ENCODE measurements at places on chromosomes 7 and 10.

DNA sequence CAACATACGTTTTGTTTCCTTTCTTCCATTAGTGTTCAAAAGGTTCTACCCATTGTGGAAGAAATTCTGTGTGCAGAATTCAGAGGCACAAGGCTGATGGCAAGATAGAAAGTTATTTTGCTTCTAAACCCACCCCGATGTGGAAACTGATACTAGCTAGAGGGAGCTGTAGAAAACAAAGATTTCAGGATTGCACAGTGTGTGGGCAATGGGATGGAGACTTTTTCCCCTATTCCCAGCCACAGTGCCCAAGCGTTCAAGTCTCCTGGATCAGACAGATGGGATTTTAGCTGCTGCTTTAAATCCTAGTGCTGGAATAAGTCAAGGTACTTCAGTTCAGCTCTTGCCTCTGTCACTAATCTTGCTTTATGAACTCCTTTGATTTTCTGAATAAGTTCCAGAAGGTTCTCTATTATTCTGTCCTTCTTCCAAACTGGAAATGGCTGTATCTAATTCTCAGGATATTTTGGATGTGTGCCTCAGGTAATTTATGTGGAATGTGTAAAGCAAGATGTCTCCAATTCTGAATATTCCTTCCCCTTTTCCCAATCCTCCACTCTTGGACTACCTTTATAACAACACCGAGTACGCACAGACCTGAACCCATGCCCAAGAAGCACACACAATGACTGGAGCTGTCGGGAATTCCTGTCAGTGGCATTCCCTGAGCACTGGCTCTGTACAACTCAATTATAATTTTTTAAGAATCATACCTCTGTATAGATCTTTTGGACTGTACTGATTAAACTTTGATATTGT lies 473.0 kb downstream of the PLXDC2 start:
- DNase-seq, result no peak

GRCh38 chr10:120715171-120715570 lies 136.0 kb upstream of the WDR11 start:
- no peak for DNase-seq

DNA sequence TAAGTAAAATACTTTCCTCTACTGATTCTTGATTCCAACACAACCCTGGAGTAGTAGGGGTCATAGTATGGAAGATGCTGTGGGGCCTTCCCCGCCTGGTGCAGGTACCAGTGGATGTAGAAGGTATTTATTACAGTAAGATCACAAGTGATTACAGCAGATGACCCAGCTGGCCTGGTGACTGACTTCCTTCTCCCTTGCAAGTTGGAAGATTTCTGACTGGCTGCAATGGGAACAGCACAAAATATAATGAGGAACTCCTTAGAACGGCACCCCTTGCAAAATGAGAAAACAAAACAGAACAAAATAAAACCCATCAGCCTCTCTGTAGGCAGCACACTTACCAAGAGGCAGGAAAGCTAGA lies 61.7 kb upstream of the TARP start:
- DNase-seq, result no peak

DNA sequence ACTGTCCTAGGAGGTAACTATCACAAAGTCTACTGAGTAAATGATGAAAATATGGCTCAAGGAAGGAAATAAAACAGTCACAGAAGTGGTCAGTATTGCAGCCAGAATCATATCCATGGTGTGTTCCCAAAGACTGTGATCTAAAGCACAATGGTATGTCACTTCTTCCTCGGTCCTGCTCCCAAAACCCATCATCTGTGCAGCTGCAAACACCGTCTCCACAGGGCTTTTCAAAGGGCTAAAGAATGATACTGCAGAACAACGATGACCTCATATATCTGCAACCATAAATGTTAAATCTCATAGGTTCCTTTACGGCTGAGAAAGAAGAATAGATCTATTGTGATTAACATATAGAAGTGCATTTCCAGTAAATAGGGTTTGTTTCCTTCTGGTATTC lies 465.0 kb downstream of the GRID1 start:
- DNase-seq, result no peak

DNA sequence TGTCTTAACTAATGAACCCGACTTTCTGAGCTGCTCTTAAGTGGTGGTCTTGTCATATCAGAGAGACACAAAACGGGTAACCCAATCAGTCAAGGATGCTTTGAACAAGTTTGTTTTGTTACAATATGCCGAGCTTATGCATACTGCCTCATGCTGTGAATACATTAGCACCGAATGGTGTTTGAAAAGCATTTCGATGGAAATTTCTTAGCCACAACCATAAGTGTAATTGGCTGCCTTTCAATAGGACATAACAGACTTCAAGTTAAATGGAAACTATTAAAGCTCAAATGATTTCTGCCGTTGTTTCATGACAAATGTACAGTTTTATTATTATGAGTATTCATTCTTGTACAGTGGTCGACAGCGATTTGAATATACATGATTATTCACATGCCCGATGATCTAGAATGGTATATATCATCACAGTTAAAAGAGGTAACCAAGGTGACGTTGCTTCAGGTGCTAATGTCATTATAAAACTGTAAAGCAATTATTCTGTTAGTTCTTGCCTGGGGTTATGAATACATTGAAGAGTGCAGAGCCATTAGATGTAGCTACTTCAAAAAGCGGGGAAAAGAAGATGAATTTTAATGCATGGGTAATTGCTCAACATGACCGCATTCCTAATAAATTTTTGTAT lies 118.8 kb downstream of the EBF3 start:
- DNase-seq, result no peak

DNA sequence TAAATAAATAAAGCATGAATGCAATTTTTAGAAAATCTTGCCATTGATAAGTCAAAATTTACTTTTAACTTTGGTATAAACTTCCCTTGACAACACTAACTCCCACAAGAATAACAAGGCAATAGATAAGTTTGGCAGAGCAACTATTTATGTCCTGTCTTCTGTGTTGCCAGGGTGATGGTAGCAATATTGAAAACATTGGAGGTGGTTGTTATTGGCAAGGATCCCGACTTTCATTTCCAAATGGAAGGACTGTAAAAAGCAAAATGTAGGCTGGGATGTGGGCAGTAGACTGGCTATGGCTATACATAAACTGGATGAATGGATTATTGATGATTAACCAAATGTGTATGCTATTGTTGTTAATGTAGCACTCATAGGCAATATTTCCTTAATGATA lies 134.9 kb upstream of the CACNA2D1 start:
- DNase-seq, result no peak

DNA sequence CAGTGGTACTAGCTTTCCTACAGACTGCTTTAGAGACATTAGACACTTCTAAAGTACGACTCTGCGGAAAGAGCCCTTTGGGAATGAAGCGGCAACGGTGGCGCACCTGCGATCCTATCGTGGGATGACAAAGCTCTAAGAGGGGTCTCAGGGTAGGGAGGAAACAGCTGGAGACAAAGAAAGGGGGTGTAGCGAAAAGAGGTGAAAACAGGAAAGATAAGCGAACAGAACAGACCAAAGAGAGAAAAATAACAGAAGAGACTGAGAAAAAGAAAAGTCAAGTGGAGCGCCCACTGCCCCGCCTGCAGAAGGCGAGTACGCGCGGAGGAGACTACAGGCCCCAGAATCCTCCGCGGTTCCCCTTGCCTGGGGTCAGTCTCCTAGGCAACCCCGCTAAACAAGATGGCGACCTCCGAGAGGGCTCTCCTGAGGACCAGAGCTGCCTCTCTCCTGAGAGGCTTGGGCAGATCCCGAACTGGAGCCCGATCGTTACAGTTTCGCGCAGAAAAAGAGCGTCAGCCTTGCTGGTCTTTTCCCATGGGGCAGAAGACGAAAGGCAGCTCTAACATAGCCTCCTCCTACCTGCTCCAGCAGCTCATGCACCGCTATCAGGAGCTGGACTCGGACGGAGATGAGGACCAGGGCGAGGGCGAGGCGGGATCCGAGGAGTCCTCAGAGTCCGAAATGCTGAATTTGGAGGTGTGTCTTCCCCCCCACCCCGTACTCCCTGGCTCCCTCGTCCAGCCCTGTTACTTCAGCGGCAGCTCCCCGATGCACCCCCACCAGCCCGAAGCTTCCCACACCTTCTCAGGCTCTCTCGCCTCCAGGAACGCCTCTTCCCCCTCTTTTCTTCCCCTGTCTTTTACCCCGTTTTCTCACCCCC lies at the start of gene LRGUK:
Gene LRGUK (plus strand): TSS at position 375 of the 883 bp plus-strand sequence. CDS start 28 bp downstream, at position 403.
- peak; percentile 82 for DNase-seq

- no peak for DNase-seq
Measured at GRCh38 chr10:84846658-84847316, 518.4 kb downstream of the CCSER2 start.

GRCh38 chr10:128147669-128148068 lies 21.4 kb upstream of the MKI67 start:
- no peak for DNase-seq

GRCh38 chr7:78179211-78179610 lies 380.6 kb downstream of the PHTF2 start:
- DNase-seq, result no peak

- DNase-seq, result peak; percentile 38
Measured at GRCh38 chr10:123135415-123136141, at the start of gene HMX3. TSS of gene HMX3 (plus strand) at chr10:123135970. CDS start at chr10:123136051, 81 bp downstream.

- peak; percentile 60 for DNase-seq
Measured at GRCh38 chr7:130350945-130351790, 6.6 kb downstream of the CPA5 start.

DNA sequence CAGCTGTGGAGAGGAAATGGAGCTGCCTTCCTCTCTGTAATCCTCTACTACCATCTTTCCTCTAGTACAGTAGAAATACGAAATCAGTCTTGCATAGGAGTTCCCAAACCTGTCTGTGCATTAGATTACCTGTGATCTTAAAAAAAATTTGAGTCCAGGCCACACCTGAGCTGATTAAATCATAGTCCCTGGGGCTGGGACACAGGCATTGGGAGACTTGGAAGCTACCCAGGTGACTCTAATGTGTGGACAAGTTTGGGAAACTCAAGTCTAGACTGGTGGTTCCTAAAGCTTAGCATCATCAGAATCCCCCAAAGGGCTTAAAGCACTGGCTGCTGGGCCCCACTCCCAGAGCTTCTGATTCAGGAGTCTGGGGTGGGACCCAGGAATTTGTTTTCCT lies 152.7 kb upstream of the GLI3 start:
- DNase-seq, result no peak

DNA sequence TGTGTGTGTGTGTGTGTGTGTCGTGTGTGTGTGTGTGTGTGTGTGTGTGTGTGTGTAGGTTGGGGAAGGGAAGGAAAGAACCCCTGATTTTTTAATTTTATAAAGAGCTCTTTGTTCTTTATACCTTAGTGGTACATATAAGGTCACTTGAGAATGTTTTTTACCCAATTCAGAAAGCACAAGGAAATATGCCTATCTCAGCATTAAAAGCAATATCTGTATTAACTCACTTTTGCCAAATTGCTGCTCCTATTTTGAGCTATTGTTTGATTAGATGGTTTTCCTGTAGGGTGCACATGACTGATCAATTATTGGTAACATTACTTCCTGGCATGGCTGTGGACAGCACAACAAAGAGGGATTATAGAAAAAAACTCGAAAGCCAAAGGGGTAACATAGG lies 60.5 kb downstream of the SEMA3D start:
- DNase-seq, result no peak

GRCh38 chr7:7231000-7231399 lies 48.7 kb downstream of the C1GALT1 start:
- no peak for DNase-seq

GRCh38 chr7:131219312-131220041 lies 108.2 kb upstream of the MKLN1 start:
- no peak for DNase-seq

- no peak for DNase-seq
Measured at GRCh38 chr7:123051916-123052315, 56.4 kb upstream of the TAS2R16 start.

GRCh38 chr7:20393021-20393610 lies 62.4 kb downstream of the ITGB8 start:
- peak; percentile 16 for DNase-seq

- no peak for DNase-seq
Measured at GRCh38 chr10:121579656-121580055, 18.6 kb downstream of the FGFR2 start.

GRCh38 chr7:150939466-150939865 lies 38.7 kb downstream of the KCNH2 start:
- DNase-seq, result peak; percentile 69

DNA sequence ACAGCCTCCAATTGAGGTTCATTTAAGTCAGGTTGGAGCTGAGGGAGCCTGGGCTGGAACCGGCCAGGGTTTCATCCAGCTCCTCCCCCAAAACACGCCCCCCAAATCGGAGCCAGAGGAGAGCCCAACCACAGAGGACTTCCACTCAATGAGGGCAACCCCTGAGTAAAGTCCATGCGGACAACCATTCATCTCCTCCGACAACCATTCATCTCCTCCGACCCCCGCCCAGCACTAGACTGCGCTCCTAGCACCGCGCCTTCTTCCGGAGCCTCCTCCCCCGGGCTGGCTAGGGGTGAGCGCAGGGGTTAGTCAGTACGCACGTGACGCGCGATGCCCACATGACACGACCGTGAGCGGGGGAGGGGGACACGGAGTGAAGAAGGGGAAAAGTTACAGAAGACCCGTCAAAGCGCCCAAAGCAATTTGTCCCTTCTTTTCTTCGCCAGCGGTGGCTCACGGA lies 1.4 kb downstream of the MAGI2 start:
- peak; percentile 83 for DNase-seq

- DNase-seq, result no peak
Measured at GRCh38 chr10:106078895-106079576, 1085.5 kb downstream of the SORCS1 start.

- DNase-seq, result no peak
Measured at GRCh38 chr7:51233374-51233773, 83.2 kb downstream of the COBL start.

DNA sequence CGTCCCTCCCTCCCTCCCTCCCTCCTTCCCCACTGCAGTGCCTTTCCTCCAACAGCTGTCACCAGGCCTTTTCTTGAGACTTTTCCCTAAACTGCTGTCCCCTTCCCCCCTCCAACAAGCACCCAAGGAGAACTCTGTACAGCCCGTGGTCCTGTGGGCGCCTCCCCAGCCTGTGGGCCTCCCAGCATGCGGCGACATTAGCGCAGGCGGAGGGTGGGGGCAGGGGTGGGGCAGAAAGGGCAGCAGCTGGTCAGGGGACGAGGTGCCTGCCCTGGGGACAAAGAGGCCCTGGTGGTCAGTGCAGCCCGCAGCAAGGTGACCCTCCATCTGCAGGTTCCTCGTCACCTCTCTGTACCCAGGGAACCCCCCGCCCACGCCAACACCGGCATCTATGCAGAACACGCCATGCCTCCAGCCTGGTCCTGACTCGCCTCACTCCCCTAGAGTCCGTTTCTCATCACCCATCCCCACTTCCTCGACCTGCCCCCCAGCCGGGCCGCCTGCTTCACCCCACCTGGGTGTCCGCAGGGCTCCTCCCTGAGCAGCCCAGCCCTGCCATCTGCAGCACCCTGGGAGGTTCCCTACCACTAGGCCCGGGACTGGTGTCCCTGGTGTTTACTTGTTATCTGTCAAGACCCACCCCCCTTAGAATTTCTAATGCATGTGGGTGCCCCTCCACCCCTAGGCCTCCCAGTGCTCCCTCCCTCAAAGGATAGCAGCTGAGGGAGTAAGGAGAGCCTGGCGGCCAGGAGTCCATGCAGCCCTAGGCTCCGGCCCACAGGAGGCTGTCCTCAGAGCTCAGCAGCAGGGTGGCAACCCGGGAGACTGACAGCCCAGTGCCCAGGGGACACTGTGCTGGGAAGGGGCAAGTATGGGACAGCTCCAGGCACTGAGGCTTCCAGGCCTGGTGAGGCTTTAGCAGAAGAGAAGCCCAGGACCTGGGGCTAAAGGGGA lies 147.8 kb downstream of the ARHGAP22 start:
- peak; percentile 15 for DNase-seq

- DNase-seq, result peak; percentile 71
Measured at GRCh38 chr10:70115948-70116682, 16.5 kb downstream of the AIFM2 start.

GRCh38 chr7:67823345-67823744 lies 826.7 kb downstream of the TYW1 start:
- DNase-seq, result no peak

GRCh38 chr7:151056283-151056665 lies 1.4 kb downstream of the CDK5 start:
- DNase-seq, result no peak

All from WERI-Rb-1 (cell line).